ENCODE measurements at places on chromosomes 3 and 15.
A peak's percentile ranks its signal among the peaks of the same experiment; 100 is the strongest.

GRCh38 chr3:156802821-156803606, 23.1 kb upstream of the LEKR1 start:
- no peak for DNase-seq

DNA sequence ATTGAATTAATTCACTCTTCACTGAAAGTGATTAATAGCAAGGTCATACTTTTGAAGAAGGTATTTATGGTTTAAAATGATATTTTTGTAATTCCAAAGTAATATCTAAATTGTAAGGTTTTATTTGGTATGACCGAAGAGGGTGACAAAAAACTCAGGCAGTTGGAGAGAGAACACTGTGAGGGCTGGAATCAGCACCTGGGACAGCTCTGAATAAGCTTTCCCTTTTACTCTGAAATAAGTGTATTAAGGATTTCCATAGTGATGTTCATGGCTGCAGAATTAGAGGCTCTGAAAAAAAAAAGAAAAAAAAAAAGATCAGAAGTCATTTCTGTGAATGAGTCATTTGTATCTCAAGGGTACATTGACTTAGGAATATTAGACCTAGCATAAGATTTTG, 299.5 kb downstream of the IL5RA start:
- DNase-seq: no peak

DNA sequence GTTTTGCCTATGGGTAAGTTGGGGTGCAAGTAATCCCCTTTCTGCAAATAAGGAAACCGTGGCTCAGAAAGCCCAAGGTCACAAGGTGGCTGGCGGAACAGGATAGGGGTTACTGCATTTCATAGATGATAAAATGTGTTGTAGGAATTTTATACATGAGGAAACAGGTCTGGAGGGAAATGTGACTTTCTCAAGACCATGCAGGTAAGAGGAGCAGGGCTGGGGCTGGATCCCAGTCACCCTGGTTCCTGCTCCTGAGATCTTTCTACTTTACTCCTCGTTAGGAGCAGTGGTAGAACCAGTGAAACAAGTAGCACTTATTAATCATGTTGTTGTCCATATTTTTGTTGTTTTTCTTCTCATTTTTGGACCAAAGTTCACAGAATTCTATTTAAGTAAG, 63.2 kb downstream of the SSUH2 start:
- DNase-seq: no peak

DNA sequence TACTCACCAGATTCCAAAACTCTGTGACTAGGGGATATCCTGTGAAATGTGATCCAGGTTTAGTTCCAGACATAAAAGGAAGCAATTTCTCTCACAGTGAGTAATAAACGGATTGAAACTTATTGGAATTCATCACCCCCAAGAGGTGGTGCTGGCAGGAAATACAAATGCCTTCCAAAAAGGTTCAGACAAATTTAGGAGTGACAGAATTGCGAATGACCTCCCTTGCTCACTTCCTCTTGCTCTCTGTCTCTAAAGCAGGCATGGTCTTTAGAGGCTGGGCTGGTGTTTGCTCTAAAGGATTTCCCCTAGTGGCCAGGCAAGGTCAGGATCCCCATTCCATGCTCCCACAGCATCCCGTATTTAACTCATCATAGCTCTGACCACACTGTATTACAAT, 449.4 kb upstream of the PPP2R3A start:
- no peak for DNase-seq

DNA sequence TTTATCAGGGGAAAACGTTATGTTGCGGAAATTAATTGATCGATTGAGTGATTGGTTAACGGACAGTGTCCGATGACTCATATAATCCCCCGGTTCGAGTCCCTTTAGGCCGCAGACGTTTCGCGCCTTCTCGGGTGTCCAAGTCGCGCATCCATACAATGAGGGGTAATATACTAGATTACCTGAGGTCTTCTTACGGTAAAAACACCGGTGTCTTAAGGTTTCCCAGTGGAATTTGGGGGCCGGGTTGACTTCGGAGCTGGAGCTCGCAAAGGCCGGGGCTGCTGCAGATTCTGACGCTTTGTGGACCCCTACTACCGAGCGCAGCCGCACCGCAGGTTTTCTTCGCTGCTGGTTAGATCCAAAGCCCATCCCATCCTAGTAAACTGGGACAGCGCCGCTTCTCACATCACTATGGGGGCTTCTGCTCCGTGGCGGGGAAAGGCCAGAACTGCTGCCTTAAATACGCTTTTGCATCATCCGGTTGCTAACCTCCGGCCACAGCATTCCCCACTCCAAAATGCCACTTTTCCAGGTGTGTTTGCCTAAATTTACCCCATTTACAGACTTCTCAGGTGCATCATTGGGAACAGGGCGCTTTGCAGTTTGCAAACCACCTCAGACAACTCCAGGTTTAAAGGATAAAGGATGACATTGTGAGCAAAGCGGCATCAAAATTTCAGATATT, 858 bp upstream of the SACM1L start:
- DNase-seq: peak; percentile 16

DNA sequence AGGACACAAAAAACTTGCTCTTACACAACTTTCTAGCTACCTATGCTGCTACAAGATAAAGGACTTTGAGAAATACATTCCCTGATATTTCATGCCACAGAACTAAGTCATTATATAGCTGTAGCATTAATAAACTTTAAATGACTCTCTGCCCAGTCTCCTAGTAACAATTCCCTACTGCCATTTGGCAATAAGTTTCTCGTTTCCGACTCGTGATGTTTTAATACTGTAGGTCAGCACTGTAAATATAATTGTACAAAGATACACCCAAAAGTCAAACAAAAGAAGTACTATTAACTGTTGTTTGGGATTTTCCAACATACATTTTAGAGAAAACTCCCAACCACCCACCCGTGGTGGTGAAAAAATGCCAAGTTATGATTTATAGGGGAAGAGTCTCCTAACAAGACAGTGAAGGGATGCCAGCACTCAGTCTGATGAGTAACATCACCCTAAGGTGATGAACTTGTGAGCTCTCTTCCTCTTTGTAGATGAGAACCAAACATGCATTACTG, 132.2 kb downstream of the DUT start:
- no peak for DNase-seq

All from T-helper 2 cell (primary cell).